ENCODE measurements at places on chromosomes 7 and 10.
A peak's percentile ranks its signal among the peaks of the same experiment; 100 is the strongest.

- no peak for DNase-seq
Measured at GRCh38 chr10:77355844-77356243, 281.8 kb downstream of the KCNMA1 start.

DNA sequence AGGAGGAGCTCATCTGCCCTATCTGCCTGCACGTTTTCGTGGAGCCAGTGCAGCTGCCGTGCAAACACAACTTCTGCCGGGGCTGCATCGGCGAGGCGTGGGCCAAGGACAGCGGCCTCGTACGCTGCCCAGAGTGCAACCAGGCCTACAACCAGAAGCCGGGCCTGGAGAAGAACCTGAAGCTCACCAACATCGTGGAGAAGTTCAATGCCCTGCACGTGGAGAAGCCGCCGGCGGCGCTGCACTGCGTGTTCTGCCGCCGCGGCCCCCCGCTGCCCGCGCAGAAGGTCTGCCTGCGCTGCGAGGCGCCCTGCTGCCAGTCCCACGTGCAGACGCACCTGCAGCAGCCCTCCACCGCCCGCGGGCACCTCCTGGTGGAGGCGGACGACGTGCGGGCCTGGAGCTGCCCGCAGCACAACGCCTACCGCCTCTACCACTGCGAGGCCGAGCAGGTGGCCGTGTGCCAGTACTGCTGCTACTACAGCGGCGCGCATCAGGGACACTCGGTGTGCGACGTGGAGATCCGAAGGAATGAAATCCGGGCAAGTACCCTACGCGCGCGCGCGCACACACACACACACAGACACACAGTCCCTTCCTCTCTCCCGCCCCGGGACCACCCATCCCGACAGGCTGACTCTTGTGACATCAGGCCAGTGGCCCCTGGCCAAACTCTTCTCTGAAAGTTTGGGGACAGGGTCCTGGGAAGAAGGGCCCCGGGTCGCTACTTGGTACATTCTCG, 538 bp downstream of the TRIM8 start:
- peak; percentile 72 for DNase-seq

- DNase-seq = no peak
Measured at GRCh38 chr7:151674161-151674920, 154.6 kb upstream of the RHEB start.

DNA sequence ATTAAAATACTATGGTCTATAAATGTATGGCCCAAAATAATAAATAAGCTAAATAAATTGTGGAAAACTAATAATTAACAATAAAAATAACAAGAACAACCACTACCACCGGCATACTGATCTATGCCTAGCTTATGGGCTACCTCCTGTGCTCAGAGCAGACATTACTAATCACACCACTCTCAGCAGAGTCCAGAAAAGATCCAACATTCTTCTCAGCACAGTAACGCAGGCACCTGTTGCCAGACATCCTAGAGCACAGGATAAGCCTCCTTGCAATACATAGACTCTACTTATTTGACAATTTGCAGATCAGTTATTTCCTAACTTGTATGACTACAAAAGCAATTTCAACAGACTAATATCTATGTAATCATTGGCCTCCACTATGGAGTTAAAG, 137.1 kb upstream of the NEBL start:
- no peak for DNase-seq

GRCh38 chr7:136336932-136337331, 359.8 kb upstream of the MTPN start:
- no peak for DNase-seq

- DNase-seq = no peak
Measured at GRCh38 chr7:41448104-41448503, 254.8 kb downstream of the INHBA start.

DNA sequence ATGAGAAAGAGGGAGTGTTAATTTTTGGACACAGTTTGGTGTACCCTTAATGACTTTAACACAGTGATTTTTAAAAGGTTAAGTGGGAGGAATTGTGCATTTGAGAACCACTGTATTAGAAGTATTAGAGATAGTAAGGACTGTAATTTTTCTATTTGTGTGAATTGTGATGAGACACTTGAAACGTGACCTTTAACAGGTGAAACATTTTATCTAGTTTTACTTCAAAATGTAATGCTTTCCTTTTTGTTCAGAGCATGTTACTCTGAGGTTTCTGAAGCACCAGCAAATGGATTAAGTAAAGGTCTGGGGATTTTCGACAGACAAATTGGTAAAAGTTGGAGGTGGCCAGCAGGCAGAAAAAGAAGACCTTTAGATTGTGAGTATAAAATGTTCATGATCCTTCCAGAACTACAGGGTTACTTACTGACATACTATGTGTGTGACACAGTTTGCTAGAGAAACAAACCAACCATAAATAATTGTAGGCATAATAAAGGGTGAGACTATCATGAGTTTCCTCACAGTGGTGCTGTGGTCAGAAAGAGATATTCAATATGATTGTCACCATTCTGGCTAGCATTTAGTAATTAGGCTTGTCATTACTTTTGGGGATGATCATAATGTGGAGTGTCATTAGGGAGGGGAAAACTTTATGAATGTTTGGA, 26.1 kb downstream of the LCOR start:
- no peak for DNase-seq

- no peak for DNase-seq
Measured at GRCh38 chr7:17957871-17958270, 17.6 kb upstream of the SNX13 start.

DNA sequence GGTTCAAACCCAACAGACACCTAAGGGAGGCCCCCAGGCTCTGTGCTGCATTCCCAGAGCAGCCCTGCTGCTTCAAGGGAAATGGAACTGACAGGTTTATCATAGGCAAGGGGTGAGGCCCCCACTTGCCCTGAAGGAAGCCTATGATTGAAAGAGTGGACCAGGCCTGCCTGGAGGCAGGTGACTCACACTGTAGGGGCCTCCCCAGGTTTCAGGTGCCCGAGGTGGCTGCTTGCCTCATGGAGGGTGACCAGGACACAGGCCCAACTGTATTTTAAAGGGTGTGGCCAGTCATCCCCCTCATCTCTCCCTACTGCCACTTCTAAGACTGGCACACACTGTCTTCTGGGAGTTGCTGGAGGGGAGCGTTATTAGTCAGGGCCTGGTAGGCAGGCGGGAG, 85.4 kb downstream of the ATXN7L1 start:
- no peak for DNase-seq

DNA sequence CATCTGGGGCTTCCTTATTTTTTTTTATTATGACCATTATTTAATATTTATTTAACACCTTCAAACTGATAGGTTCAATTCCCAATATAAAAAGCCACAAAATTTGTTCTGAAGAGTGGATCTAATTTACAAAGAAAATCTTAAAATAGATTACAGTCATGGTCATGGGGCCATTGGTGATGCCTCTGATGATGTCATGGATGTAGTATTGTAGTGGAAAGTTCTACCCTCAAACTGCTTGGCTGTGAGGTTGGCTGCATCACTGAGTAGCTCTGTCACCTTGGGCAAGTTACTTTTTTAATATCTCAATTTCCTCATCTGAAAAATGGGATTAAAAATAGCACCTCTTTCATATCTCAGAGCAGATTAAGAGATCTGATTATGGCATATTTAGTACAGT, 128.5 kb downstream of the DKK1 start:
- no peak for DNase-seq

DNA sequence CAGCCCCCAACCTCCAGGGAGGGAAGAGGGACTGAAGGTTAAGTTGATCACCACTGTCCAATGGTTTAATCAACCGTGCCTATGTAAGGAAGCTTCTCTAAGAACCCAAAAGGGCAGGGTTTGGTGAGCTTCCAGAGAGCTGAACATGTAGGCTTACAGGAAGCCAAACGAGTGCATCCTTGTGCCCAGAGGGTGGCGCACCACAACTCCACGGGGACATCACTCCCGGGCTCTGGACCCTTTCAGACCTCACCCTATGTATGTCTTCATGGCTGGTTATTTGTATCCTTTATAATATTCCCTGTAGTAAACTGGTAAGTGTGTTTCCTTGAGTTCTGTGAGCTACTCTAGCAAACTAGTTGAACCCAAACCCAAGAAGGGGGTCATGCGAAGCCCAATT, 11.5 kb upstream of the NFKB2 start:
- no peak for DNase-seq

GRCh38 chr7:26439521-26440232, 148.0 kb downstream of the SNX10 start:
- no peak for DNase-seq

DNA sequence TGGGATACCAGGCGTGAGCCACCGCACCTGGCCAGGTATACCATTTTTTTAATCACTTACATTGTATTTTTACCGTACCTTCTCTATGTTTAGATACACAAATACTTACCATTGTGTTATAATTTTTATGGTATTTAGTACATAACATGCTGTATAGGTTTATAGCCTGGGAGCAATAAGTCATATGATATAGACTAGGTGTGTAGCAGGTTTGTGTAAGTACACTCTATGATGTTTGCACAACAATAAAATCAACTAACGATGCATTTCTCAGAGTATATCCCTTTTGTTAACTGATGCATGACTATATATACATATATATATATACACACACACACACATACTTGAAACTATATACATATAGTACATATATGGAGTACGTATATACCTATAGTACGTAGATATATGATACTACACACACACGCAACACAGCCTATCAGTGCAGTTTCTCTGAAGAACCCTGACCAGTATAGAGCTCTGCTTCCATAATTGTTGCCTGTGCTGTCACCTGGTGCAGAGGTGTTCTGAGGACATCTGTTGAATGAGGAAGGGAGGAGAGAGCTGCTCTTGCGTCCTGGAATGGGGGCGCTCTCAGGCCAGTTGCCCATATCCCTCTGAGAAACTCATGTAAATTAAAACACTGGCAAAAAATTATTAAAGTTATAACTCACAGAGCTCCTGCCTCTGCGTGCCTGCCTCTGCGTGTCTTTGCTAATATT, 315.3 kb downstream of the FGFR2 start:
- no peak for DNase-seq

- no peak for DNase-seq
Measured at GRCh38 chr10:131790021-131790420, 110.8 kb upstream of the PPP2R2D start.

GRCh38 chr10:119807960-119808697, 64.5 kb downstream of the MCMBP start:
- no peak for DNase-seq

GRCh38 chr7:22895140-22895827, 72.6 kb upstream of the TOMM7 start:
- no peak for DNase-seq

DNA sequence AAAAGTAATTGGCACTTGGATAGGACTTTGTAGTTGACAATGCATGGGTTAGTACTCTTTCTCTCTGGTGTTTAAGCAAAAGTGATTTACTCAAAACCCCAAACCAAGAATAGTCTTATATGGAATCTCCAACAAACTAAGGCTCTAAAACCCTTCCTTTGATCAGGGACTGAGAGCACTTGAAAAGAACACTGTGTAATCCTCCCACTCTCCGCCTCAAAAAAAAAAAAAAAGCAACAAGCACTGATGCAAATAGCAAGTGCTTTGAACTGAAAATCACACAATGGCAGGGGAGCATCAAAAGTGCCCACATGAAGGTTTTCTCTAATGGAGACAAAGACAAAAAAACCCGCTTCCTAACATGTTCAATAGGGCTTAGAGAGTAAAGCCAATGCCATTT, 467.9 kb upstream of the AUTS2 start:
- no peak for DNase-seq

- DNase-seq = no peak
Measured at GRCh38 chr7:122304996-122305421, 459 bp upstream of the FEZF1 start.

DNA sequence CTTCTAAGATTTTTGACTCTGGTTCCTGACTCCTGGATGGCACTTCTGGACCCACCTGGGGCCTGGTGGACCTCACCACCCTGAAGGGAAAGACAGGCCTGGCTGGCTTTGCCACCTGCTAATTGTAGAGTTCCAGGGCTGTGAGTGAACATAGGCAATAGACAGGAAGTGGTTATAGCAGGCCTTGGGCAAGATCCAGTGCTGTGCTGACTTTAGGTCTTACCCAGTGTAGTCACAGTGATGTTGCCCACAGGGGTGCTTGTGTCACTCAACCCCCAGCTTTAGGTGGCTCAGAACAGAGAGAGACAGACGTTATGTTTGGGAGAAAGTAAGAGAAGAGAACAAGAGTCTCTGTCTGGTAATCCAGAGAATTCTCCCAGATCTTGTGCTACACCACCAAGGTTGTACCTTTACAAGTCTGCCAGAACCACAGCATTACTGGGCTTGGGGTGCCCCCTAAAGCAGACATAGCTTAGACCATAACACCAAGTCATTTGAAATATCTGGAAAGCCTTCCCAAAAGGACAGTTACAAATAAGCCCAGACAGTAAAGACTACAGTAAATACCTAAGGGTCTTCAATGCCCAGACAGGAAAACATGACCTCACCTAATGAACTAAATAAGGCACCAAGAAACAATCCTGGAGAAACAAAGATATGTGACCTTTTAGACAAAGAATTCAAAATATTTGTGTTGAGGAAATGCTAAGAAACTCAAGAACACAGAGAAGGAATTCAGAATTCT, 303.4 kb downstream of the PCLO start:
- DNase-seq = no peak

DNA sequence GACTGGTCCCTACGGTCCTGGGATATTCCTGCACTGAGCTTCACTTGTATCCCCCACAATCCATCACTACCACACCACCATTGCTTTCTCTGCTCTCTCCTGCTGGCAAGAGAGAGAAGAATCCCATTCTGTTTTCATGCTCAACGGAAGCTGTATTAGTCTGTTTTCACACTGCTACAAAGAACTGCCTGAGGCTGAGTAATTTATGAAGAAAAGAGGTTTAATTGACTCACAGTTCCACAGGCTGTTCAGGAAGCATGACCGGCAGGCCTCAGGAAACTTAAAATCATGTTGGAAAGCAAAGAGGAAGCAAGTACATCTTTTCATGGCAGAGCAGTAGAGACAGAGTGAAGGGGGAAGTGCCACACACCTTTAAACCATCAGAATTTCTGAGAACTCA, 260.4 kb upstream of the LYZL1 start:
- DNase-seq = no peak

DNA sequence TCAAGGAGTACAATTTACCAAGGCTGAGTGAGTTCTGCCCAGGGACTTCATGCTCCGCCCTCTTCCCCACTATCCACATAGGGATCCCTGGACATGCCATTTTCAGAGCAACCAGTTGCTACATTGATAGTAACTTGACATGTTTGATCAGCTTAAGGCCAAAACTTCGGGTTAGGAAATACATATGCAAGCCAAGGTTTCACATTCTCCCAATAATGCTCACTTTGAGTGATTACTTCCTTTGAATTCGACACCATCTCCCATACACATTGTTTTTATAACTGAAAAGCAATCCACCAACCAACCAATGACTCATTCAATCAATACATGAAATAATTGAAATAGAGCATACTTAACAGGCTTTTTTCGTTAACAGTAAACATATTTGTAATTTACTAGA, 137.9 kb downstream of the GLI3 start:
- DNase-seq = no peak

- no peak for DNase-seq
Measured at GRCh38 chr7:930975-931758, 23.3 kb downstream of the ADAP1 start.
